ENCODE measurements at places on chromosomes 5 and 9. TPM values are rescaled to one million over a fixed set of nuclear protein-coding genes. Genes with fewer than 3 reads are reported as not detected.

Gene C5orf15
- polyA plus RNA-seq, result 45.4 TPM

GRCh38 chr5:148393390-148393741, 9.6 kb downstream of the FBXO38 start:
- peak; percentile 46 for DNase-seq

Gene KCNV2
- not detected for polyA plus RNA-seq

- DNase-seq, result peak; percentile 9
Measured at GRCh38 chr5:58156973-58157701, 302.7 kb downstream of the PLK2 start.

GRCh38 chr5:93058309-93058708, 522.7 kb downstream of the NR2F1-AS1 start:
- no peak for DNase-seq

GRCh38 chr5:155342956-155343355, 329.4 kb downstream of the KIF4B start:
- DNase-seq, result no peak

Gene XRCC4
- polyA plus RNA-seq, result 0.94 TPM

DNA sequence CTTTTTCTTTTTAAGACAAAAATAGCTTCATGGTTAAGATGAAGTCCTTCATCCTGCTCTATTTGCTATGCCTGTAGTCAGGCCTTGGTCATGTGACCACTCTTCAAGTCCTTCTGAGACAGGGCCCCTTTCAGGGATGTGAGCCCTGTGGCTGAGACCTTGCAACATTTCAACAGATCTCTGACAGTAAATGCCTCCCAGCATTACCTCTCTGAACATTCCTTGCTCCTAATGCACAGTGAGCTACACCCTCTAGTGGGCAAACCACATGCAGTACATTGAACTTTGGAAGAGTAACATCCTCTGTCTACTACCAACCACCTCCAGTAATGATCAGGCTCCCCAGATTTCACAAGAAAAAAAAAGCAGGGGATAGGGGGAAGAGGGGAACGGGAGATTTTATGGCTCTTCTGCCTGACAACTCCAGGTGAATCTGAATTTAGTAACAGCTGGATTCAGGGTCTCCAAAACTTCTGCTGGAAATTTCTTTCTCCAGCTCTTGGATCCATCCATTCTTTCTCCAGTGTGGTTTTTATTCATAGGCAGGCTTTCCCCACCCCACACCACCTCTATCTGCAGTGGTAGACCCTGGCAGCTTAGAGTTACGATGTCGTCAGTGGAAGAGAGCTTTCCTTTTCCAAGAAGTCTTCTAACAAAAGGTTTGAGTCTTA, 8.9 kb upstream of the FBXO38 start:
- DNase-seq, result peak; percentile 66

Gene PHF24
- polyA plus RNA-seq, result not detected

DNA sequence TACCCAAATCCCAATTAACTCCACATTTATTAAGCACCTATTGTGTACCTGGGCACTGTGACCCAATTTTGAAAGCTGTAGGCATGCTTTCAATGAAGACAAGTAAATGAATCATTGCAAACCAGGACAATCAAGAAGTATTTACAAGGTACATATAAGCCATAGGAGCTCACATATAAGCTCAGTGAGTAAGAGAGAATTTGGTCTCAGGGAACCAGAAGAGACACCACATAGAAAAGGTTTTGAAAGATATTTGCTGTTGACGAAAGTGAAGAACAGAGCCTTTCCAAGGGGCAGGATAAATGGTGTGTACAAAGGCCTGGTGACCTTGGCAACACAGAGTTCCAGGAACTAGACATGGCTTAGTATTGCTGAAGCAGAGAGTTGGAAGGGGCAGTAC, 187.6 kb downstream of the CD180 start:
- DNase-seq, result no peak

Gene PDE6A
- not detected for polyA plus RNA-seq

DNA sequence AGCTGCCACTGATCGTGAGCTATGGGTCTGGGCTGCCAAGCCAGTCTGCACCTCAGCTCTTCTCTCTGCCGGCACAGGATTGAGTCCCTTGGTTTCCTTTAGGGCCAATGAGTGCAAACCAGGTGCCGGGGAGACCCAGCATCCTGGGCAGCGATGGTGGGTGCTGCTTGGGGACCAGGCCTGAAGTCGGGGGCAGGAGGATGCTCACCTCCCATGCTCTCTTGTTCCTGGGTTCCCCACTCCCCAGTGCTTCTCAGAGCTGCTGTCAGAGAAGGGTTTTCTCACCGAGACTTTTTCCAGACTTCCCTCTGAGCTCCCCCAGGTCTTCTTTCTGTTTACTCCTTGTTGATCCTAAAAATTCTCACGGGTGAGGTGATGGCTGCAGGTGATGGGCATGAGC, 61.2 kb downstream of the IRX1 start:
- DNase-seq, result no peak

- no peak for DNase-seq
Measured at GRCh38 chr5:154465169-154465568, 12.9 kb downstream of the HAND1 start.

DNA sequence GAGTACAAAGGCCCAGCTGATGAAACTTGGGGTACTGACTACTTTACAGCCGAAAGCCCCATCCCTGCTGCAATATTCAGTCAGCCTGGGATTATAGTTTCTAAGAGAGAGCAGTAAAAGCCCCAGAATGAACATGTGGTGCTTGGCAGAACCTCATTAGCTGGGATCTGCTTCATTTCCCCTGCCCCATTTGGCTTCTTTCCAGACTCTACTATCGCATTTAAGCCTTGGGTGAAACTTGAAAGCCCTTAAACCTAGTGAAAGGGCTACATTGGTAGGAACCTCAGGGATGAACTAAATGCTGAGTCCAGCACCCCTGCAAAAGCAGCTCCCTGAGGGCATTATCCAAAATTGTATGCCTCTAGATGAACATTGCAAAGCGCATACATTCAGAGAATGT, 631.1 kb downstream of the ACTL7B start:
- no peak for DNase-seq

- DNase-seq, result no peak
Measured at GRCh38 chr5:173629628-173630027, 13.2 kb upstream of the BOD1 start.

DNA sequence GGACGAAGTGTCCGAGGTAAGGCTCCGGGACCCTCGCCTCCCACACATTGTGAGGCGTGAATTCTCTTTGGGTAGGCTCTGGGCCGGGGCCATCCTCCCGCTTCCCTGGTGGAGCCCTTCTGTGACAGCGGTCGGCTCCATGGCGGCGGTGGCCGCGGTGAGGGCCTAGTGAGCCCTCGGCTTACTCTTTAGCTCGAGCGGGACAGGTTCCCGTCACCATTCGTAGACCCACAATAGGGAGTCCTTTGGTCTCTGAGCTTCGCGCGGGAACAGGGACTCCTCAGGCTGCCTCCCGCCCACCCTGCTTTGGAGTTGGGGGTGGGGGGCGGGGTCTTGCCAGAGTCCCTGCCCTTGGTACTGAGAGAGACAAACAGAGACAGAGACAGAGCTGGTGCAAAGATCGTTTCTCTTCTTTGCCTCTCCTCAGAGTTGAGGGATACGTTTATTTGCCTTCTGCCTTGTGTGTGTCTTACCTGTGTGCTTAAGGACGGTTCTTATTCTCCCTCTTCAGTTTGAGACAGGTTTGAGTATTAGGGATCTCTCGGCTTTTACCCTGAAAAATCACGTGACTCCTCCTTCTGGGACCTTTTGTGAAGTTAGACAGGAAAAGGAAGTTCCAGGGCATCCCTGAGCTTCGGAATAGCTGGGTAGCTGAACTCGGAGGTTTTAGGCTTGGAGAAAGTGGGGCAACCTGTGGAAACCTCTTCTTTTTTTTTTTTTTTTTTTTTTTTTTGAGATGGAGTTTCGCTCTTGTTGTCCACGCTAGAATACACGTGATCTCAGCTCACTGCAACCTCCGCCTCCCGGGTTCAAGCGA, 833 bp downstream of the ANKHD1 start:
- DNase-seq, result peak; percentile 71

GRCh38 chr5:116492776-116493175, 81.8 kb downstream of the SEMA6A start:
- DNase-seq, result no peak

DNA sequence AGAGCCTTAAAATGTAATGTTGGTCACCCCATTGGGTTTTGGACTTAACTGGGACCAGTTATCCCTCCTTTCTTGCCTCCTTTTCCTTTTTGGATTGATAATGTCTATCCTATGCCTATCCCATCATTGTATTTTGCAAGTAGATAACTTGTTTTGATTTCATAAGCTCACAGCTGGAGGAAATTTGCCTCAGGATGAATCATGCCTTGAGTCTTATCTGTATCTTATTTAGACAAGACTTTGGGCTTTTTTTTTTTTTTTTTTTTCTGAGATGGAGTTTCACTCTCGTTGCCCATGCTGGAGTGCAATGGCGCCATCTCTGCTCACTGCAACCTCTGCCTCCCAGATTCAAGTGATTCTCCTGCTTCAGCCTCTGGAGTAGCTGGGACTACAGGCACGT, 443.3 kb downstream of the DNAH5 start:
- no peak for DNase-seq

Gene CEL
- 0.81 TPM for polyA plus RNA-seq

Gene CATSPER3
- polyA plus RNA-seq, result 0.35 TPM

- no peak for DNase-seq
Measured at GRCh38 chr9:89668216-89668865, 63.5 kb downstream of the GADD45G start.

Gene PPP2CA
- polyA plus RNA-seq, result 64.6 TPM

Gene TRIM7
- 2.2 TPM for polyA plus RNA-seq

DNA sequence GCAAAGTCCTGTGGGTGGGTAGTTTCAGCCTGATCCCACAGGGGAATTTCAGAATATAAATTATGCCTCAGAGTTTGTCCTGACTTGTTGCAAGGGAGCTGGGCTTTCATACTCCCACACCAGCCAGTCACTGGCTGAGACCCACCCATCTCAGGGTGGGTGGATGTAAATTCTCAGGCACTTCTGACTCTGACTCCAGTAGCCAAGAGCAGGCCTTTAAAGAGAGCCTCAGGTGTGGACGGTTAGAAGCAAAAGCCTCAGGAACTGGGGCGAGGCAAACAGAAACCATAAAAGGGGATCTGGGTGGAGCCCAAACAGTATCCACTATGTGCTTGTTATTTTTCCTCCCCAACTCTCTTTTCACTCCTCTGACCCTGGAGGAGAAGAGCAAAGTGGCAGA, 28.6 kb upstream of the FBXW11 start:
- DNase-seq, result no peak

Gene ROR2
- polyA plus RNA-seq, result not detected

Gene PRRX2
- polyA plus RNA-seq, result 0.19 TPM

GRCh38 chr5:132489871-132490483, 596 bp downstream of the IRF1 start:
- DNase-seq, result peak; percentile 46

DNA sequence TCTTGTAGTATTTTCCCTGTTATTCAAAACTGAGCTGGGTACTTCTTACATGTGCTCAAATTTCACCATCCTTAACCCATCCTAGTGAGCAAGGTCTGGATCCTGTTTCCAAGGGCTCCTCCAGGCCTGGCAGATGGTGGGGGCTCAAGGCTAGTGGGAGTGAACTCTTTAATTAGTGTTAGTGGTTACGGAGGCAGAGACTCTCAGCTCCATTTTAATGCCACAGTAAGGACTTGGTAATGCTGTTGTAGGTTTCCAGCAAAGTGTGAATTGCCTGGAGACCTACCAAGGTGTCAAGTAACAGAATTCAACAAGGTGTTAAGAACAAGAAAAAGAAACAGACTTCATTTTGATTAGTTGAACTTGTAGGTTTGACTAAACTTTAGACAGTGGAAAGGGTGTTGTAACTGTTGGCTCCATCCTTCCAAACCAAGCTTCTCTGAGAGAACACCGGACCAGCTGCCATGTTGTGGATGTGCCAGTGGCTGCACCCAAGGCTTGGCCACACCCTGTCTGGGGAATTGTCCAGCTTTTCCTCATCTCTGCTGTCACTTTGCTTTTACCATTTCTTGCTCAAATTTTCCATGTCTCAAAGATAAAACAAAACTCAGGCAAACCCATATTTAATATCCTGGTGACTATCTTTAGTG, 98.7 kb downstream of the ADCY2 start:
- DNase-seq, result no peak

GRCh38 chr5:80190960-80191359, 64.9 kb downstream of the SERINC5 start:
- no peak for DNase-seq

- DNase-seq, result no peak
Measured at GRCh38 chr5:149610589-149611255, 29.4 kb downstream of the ARHGEF37 start.

Gene ENHO
- 0.10 TPM for polyA plus RNA-seq

DNA sequence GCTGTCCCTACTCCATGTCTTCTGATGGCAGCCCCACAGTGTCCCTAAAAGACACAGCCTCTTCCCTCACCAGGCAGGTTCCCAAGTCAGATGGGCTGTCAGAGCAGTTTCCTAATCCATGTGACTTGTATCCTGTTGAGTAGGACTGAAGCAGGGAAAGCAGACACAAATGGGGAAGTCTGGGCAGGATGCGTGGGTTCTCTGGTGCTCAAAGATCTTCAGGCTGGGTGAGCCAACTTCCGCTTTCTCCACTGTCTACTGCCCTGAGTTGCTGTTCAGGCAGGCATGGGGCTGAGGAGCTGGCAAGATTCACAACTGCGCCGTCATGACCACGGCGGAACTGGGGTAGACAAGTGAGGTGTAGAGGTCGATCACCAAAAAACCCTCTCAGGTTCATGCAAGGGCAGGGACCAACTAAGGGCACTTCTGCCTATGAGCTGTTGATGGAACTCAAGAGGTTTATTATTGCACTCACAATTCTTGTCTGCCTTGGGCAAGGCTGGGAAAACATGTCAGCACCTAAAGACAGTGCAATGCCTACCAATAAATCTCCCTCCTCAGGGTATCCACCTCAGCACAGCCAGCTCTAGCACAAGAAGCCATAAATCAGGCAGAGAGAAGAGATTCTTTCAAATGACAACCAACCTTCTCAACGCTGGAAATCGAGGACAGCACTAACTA, 83.4 kb downstream of the RAPGEF1 start:
- peak; percentile 98 for DNase-seq

DNA sequence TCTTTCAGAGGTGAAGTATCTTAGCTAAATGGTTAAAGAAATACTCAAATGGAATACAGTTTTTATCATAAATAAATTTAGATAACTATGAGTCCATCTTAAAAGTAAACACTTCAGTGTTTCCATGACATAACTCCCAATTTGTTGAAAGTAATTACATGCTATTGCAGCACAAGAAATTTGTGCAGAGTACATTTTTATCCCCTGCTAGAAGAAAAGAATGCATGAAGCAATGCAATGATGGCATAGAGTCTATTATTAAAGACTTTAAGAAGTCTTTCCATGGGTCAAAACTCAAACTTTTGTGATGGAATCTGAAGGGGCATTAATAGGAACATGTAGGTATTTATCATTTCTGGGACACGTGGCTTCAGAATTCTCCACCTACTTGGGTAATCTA, 106.6 kb upstream of the DPYSL3 start:
- no peak for DNase-seq

Gene FRMD3
- 3.0 TPM for polyA plus RNA-seq
